Sciatic nerve (tissue), 2 donors: ENCODE measurements at places on chromosomes 2 and 18. TPM values are rescaled to one million over a fixed set of nuclear protein-coding genes. Genes with fewer than 3 reads are reported as not detected.

Gene RBM43
- 23.7 TPM for total RNA-seq

Gene FIGN
- total RNA-seq: 22.2 TPM

Gene ASB3
- total RNA-seq: 30.0 TPM

Gene CHRND
- total RNA-seq: not detected

Gene SFXN5
- total RNA-seq: 19.5 TPM

Gene ANKRD62
- not detected for total RNA-seq

Gene ACVR1C
- total RNA-seq: 2.8 TPM

Gene SERPINB11
- not detected for total RNA-seq
